WTC11 (cell line): ENCODE measurements at places on chromosomes 1 and 21.
A peak's percentile ranks its signal among the peaks of the same experiment; 100 is the strongest.

GRCh38 chr1:2645143-2645542 lies 12.3 kb upstream of the MMEL1 start:
- no peak for DNase-seq

DNA sequence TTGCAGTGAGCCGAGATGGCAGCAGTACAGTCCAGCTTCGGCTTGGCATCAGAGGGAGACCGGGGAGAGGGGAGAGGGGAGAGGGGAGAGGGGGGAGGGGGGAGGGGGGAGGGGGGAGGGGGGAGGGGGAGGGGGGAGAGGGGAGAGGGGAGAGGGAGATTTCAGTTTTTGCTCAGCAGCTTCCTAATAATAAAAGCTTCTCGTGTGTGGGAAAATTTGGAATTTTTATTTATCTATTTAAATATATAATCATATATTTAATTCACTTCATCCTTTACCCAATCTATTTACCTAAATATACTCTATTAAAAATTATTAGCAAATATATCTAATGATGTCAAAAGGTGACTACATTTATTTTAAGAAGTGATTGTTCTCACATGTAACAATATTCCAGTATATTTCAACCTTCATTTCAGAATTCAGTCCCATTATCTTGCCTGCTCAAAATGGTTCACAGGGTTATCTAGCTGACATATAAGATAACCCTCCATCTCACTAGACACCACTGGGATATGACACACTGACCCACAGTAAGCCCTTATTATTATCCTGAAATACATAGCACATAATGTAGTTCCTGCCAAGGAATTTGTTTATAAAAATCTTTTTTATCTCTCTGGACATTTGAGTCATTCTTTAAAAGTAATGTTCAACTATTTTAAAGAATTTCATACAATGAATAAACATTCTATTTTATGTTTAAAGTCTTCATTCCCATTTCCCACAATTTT lies 105.9 kb downstream of the GPATCH2 start:
- DNase-seq = no peak

GRCh38 chr1:165954940-165955339 lies 127.5 kb downstream of the UCK2 start:
- DNase-seq = no peak

GRCh38 chr21:44428281-44428960 lies 26.9 kb upstream of the LRRC3 start:
- DNase-seq = peak; percentile 78

DNA sequence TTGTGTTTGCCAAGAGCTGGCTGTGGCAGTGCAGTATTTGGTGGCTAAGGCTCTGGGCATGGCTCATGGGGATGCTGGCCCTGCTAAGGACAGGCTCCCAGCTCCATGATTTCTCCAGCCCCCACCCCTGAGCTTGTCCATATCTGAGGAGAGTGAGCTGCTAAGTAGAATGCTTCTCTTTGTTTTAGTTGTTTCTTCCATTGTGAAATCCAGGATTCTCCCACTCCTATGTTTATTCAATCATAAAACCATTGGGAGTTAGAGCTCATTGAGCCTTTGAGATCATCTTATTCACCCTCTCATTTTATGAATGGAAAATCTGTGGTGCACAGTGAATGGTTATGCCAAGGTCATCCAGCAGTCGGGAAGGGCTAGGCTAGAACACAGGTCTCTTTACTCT lies 188.8 kb downstream of the TNR start:
- no peak for DNase-seq
